ENCODE measurements at places on chromosomes 3 and 15. TPM values are rescaled to one million over a fixed set of nuclear protein-coding genes. Genes with fewer than 3 reads are reported as not detected.

- ATAC-seq = no peak
Measured at GRCh38 chr15:40379853-40380252, 2.7 kb upstream of the KNSTRN start.

Gene KIF23
- total RNA-seq = 51.3 TPM

Gene KCNAB1
- not detected for total RNA-seq

Gene SERINC4
- total RNA-seq = 0.24 TPM

Gene GHSR
- total RNA-seq = not detected

DNA sequence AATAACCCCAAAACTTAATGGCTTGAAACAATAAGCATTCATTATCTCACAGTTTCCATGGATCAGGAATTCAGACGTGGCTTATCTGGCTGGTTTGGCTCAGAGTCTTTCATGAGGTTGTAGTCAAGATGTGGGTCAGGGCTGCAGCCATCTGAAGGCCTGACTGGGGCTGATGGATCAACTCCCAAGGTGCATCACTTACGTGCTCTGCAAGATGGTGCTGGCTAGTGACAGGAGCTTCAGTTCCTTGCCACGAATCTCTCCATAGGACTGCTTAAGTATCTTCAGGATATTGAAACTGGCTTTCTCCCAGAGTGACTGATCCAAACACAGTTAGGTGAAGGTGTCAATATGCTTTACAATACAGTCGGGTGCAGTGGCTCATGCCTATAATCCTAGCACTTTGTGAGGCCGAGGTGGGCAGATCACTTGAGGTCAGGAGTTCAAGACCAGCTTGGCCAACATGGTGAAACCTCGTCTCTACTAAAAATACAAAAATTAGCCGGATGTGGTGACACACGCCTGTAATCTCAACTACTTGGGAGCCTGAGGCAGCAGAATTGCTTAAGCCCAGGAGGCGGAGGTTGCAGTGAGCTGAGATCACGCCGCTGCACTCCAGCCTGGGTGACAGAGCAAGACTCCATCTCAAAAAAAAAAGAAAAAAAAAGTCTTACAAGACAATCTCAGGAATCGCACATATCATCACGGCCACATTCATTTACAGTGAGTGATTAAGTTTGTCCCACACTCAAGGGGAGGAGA is 28.5 kb upstream of the PTPRG start:
- no peak for ATAC-seq

Gene SCAANT1
- total RNA-seq = 2.4 TPM

GRCh38 chr3:52843108-52843865 is 8.5 kb upstream of the MUSTN1 start:
- ATAC-seq = no peak

DNA sequence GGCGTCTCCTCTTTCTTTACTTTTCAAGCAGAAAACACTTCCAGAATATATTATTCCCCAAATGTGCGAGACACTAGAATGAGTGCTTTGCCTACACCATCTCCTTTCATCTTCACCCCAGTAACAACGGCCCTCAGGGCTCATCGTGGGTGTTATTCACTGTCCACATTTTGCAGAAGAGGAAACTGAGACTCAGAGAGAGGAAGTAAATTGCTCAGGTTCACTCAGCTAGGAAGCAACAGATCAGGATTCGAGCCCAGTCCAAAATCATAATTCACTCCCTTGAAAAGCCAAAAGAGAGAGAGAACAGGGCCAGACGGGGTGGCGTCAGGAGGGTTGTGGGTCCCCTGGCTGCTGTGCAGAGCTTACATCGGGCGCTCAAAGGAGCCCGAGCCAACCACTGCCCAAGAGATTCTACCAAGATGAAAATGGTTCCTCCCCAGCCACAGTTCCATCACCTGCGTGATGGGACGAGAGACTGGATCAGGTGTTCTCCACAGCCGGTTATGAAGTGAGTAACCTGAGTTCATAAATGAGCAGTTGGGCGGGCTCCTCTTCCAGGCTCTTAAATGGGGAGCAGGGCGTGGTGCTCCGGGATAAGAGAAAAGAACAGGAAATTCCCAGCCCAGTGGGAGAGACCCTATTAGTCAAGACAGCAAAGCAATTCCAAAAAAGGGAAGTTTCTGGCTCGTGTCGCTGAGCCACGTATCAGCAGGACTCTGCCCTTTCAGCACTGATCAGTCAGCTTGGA is 48.6 kb upstream of the FLNB start:
- ATAC-seq = no peak

DNA sequence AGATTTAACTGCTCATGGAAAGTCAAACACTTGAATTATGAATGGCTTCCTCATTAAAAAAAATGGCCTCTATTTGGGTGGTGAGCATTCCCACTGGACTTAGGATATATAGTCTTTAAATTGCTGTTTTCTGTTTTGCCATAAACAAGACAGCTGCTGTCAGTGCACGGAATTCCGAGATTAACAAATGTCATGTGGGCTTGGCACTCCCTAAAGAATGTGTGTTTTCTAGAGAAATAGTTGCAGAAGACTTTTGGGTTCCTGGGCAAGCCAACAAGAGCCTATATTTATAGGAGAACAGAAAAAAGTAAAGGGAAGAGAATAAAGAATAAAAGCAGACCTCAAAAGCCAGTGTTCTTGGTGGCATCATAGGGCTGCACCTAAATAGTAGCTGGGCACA is 13.6 kb upstream of the TFG start:
- ATAC-seq = no peak

GRCh38 chr3:133561679-133562078 is 11.8 kb upstream of the CDV3 start:
- ATAC-seq = no peak

DNA sequence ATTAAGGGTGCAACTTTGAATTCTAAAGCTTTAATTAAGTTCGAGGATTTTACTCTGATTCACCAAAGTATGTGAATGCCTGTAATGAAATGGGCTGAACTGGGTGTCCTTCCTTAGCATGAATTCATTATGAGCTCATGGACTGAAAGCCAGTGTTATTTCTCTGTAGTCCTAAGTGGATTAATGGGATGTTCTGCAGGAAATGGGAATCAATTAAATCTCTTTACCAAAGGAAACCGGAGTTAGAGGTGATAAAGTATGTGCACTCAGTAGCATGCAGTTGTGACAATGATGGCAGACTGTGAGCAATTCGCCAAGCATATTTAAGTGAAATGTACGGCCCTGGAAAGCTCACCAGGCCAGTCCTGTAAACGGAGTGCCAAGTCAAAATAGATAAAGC is 138.7 kb downstream of the CHL1 start:
- no peak for ATAC-seq

DNA sequence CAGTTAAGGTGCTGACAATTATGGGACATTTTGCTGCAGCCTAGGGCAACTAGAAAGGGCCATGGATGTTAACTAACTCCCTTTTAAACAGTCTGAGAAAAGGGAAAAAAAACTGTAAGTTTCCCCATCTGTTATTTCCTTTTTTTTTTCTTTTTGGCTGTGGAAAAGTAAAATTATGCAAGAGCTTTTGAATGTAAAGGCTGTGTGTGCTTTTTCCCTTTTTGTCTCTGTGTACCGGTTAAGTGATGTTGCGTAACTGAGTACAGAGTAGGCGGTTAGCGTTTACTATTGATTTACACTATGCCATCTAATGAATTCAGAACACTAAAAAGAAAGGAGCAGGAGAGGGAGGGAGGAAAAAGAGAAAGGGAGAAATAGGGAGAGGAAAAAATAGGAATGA is 403.6 kb downstream of the TIGIT start:
- ATAC-seq = no peak

DNA sequence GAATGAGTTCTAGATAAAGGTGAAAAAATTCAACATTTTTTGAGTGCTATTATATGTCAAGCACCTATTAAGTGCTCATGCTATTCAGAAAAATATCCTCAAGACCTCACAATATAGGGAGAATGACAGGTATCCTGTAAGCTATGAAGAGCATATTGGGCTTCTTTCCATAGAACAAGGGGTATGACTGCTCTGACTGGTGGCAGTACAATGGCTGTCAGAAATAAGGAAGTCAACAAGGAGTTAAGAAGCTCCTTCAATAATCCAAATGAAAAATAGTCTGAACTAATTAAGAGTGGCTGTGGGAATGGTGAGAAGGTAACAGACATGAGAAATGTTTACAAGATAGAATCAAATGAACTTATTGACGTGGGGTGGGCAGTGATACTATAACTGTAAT is 24.7 kb downstream of the NPTN start:
- no peak for ATAC-seq

Gene CRYGS
- total RNA-seq = 4.9 TPM

Gene OXTR
- 3.6 TPM for total RNA-seq

Gene ISLR2
- not detected for total RNA-seq

GRCh38 chr15:72426753-72427152 is 28.6 kb downstream of the TMEM202 start:
- no peak for ATAC-seq

Gene NR2F2
- not detected for total RNA-seq

DNA sequence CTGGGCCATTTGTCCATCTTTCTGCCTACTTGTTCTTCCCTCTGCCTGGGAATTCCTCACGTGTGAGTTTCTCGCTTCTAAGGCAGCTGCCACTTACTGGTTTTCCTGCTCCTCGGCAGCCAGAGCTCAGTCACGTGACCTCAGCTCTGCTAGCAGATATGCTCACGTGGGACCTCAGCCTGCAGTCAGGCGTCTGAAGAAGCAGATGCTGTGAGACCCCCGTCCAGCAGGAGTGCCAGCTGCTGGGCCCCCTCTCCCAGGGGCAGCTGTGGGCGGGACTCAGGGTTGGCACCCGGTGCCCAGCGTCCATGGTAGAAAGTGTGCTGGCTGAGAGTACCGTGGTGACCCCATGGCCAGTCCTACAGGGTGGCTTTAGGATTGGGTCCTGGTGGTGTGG is 161.3 kb upstream of the TLE3 start:
- peak; percentile 8 for ATAC-seq

DNA sequence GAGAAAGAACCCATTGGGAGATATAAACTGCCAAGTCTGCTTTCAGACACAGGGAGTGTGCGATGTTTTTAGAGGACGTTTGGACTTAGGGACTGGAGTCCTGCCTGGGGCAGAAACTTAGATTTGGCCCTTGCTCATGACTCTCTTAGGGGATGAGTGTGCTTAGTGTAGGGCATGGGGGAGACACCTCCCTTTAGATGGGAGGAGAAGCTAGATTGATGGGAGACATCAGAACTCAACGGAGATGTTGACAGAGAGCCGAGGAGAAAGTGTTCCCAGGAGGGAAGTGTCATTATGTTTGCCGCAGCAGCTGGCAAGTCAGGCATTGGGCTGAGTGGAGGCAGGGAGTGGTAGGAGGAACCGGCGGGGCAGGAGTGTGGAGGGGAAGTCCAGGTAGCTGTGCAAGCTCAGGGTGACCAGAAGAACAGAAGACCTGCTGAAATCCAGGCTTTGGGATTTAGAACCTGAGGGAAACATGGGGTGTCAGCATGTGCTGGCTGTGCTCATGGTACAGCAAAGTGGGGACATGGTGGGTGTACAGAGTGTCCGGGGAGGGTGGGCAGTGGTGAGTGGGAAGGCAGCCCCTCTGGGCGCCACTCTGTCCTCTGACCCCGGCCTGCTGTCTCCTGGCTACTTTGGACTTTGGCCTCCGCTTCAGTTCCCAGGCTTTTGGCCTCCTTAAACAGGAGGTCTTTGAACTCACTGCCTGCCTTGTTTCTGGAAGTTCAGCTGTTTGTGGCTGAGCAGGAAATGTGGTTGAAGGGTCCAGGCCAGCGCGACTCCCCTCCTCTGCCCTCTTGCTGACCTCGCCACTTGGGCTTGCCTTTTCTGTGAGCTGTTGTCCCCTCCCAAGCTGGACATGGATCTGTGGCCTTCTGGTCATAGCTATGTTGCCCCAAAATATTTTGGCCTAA is 324.0 kb upstream of the LRRFIP2 start:
- no peak for ATAC-seq

GRCh38 chr3:54476891-54477290 is 354.5 kb downstream of the CACNA2D3 start:
- ATAC-seq = no peak

GRCh38 chr3:101703169-101703568 is 16.7 kb upstream of the RPL24 start:
- no peak for ATAC-seq

DNA sequence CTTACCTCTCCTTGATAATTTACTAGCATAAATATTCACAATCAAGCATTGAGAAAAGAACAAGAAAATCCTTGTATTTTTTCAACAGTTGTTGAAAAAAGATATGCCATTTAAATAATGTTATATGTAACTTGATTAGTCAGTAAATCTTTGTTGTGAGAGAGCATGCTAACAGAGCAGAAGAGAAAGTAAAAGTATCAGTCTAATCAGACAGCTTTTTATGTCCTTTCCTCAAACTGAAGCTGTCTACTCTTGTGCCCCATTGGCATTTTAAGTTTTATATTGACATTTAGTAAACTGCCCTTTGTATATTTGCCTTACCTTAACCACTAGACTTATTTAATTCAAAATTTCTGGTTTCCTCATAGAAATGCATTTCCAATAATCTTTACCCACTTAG is 668.7 kb downstream of the OTOL1 start:
- no peak for ATAC-seq

Gene MORC1
- total RNA-seq = 0.11 TPM

Gene EFCC1
- total RNA-seq = not detected

DNA sequence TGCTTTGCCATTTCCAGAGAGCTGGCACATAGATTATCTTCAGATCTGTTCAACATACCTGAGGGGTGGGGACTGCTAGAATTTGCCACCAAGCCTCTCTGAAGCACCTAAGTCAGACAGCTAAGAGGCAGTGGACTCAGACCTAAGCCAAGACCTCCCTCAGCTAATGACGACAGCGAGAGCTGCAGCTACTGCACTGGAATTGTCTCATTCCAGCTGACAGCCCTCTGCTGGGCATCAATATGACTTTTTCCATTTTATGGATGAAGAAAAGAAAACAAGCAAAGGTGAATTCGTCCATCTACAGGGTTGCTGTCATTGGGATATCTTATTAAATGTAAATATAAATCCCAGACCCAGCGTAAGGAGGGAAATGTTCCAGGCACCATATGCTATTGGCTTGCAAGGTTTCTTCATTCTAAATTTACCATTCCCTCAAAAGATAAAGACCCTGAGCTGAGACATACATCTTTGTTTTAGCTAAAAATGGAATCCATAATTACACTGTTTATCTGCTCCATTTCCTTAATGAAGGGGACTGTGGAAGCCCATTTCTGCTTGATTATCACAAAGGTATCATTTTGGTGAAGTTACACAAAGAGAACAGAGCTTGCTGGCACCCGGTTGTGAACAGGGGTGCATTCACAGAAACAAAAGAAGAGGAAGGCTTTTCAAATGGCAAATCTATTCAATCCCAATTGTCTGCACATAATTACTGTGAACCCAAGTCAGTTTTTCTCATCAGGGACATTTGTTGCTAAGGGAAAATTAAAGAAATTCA is 85.5 kb upstream of the LRTM1 start:
- ATAC-seq = no peak

Gene POPDC2
- total RNA-seq = 4.7 TPM

- ATAC-seq = no peak
Measured at GRCh38 chr3:89577637-89578530, 470.5 kb downstream of the EPHA3 start.

Gene SKOR1
- 0.13 TPM for total RNA-seq

DNA sequence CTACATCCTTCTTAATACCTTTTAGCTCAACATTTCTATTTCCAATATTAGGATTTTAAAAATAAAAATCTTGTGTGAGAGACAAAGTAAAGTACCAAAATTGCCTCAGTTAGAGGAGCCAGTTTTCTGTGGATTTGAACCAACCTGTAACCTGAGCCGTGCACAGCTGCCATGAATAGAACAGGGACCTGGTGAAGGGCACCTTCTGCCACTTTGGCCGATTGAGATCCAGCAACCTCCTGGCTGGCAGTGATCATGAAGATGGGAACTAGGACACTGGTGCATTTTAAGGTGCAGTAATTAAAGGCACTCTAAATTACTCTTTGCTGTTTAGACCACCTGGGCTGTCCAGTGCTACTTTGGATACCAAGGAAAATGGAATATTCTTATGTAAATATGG is 34.3 kb upstream of the TRAK1 start:
- ATAC-seq = no peak

All from activated T-helper 17 cell treated with anti-CD3 and anti-CD28 coated beads, Interleukin-2, amount 50 U/mL, for 72 hours (primary cell).